ENCODE measurements at places on chromosomes 6 and 20.

- DNase-seq, result no peak
Measured at GRCh38 chr6:131568726-131569125, 4.3 kb upstream of the ARG1 start.

GRCh38 chr6:93684339-93684738, 265.0 kb upstream of the EPHA7 start:
- no peak for DNase-seq

DNA sequence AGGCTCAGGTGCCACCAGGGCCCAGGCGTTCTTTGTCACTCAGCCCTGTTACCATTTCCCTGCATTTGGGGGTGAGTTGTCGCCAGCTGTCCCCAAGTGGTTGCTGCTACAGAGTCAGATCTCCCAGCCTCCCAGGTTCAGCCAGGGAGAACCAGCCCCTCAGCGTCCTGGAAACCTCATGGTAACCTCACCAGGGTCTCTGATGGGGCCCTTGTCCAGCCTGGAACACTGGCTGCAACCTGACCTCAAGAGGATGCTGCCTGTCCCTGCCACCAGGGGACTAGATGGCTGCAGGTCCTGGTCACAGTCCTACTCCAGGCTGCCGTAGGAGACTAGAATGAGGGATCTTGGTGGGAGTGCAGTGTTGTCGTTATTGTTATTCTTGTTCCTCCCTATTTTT, 228.3 kb upstream of the PDE10A start:
- no peak for DNase-seq

DNA sequence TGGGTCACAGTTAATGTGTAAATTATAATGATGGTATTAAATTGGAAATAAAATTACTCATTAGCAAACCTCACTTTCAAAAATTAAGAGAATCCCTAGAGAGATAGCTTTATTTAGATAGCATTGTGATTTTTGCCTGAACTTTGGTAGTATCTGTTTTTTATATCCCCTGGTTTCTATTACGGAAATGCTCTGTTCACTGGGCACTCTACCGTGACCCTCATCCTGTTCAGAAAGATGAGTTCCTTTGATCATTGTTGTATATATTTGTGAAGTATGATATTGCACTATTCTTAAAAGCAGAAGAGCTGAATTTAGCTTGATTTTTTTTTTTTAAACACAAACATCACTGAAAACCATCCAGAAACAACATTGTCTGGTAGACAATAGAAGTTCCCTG, 1143.8 kb upstream of the MAP3K7 start:
- DNase-seq, result no peak
